Uterus (tissue), 4 donors: ENCODE measurements at places on chromosomes 2 and 18. TPM values are rescaled to one million over a fixed set of nuclear protein-coding genes. Genes with fewer than 3 reads are reported as not detected.

DNA sequence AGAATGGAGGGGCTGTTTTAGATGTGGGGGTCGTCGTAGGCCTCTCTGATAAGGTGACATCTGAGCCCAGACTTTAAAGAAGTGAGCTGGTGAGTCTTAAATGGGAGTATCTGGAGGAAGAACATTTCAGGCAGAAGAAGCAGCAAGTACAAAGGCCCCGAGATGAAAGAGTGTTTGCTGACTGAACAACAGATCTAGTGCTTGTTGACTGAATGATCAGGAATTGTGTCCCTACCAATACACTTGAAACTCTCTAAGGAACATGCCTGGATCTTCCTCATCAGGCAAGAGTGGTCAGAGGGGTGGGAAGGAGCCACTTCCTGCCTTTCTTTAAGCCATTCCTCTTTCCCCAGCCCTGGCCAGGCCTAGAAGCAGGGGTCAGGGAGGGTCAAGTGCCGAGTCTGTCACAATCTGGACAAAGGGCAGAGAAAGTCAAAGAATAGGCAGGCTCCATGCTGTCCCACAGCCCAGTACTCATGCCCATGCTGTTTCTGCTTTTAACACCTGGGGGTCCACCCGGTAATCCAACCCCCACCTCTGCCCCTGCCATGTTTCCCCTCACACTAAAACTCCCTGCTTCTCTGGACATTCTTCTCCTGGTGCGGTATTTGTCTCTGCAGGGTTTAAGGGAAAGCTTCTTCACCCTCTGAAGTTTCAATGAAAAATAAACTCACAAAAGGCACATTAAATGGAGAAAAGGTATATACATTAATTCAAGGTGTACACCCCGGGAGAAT is 3.0 kb upstream of the TMEM37 start:
- no peak for DNase-seq

GRCh38 chr2:23651187-23652080 is 266.5 kb downstream of the KLHL29 start:
- no peak for DNase-seq

DNA sequence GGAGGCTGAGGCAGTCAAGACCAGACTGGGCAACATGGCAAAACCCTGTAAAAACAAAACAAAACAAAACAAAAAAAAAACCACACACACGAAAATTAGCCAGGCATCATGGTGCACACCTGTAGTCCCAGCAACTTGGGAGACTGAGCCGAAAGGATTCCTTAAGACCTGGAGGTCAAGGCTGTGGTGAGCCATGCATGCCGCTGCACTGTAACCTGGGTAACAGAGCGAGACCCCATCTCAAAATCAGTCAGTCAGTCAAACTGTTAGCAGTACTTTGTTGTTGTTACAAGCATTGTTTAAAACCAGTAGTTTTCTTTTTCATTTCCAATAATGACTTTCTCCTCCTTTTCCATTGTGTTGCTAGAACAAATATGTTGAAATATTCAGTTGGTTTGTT is 21.7 kb downstream of the EPB41L5 start:
- no peak for DNase-seq

DNA sequence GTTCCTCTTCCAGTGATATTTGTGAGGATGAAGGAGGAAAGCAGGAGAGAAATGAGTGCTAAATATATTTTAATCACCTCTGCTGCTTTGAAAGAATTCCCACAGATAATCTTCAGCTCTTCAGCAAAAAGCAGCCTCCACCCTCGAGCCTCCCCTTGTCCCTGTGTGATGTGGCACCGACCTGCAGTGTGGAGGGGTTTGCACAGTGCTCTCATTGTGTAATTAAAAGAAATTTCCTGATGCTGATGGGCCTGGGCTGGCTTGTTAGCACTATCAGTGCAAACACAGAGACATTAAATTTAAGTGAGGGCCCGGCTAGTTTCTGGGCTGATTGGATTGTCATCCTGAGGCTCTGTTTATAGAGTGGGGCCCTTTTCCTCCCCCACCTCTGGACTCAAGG is 53.4 kb downstream of the KIF5C start:
- DNase-seq, result no peak

SCYGR4 gene
- total RNA-seq, result not detected

DNA sequence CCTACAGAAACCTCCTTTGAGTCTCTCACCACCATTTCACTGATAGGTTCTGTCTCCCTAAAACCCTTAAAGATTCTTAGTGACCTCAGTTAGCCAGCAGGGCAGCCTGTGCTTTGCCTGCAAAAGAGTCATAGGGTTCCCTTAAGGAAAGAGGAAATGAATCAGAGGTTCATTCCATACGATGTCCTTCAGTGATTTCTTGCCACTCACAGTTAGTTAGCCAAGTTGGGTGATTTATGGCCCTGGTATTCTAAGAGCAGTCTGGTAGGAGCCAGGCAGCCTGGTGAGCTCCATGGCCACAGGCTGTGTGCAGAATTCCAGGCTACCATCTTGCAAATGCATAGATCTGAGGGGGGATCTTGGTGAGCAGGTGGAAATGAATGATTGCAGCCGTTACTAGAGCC is 18.7 kb upstream of the CCBE1 start:
- DNase-seq, result no peak

DNA sequence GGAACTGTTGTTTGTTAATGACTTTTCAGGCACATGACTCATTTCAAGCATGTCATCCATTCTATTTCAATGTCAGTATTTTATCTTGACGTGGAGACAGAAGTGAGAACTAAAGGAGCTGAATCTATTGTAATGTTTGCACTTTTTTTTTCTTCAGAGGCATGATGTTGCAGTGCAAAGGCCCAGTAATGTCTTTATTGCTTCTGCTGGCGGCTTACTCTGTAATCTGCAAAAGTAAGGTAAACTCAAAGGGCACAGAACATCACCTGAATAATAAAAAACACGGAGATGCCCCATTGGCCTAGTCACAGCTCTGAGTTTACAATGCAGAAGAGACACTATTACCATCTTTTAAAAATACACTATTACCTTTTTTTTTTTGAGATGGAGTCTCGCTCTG is 2.4 kb upstream of the CNNM3 start:
- DNase-seq, result no peak

GRCh38 chr18:78977637-78978348 is 1.8 kb upstream of the SALL3 start:
- DNase-seq, result no peak

- no peak for DNase-seq
Observed at GRCh38 chr18:997499-997898, 92.8 kb downstream of the ADCYAP1 start.

GRCh38 chr2:206530727-206531126 is 87.4 kb downstream of the ADAM23 start:
- DNase-seq, result no peak

ARHGAP15 gene
- total RNA-seq, result 28.4 TPM

MAP3K2 gene
- total RNA-seq, result 69.1 TPM

EPB41L3 gene
- 111 TPM for total RNA-seq

DNA sequence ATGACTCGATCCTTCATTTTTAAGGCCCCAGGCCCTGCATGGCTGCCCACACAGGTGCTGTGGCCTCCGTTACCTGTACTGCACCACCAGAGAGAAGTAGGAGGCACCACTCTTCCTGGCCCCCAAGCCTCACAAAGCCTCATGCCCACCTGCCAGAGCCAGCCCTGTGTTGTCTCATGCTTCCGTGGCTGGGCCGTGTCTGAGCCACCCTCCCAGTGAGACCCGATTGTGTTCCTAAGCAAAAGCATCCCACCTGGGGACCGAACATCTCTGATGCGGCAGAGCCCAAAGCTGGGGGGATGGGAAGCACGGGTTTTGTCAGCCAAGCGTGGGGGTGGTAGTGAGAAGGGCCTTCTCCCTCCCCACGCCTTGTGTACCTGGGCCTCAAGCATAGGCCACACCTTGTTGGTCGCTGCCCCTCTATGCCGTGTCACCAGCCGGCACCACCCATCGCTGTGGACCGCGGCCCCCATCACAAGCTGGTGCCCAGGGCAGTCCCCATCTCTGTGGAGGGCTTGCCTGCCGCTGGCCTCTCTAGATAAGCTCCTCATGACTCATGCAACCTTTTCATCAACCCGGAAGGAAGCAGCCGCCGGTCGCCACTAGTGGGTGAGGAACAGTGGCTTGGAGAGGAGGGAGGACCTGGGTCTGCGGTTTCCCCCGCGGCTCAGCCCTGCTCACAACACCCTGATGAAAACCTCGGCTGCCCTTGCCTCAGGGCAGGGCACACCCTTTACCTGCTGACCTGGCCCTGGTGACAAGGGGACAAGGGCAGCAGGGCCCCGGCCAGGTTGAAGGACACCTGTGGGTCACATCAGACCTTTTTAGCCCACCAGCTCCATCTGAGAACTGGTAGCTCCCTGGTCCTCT is 2.7 kb upstream of the RNPEPL1 start:
- DNase-seq, result peak; percentile 52

ASIC4 gene
- total RNA-seq, result 0.30 TPM

ANO7 gene
- total RNA-seq, result under 0.01 TPM

ATP6V1B1 gene
- total RNA-seq, result 3.7 TPM

GRCh38 chr2:40370007-40370395 is 81.9 kb downstream of the SLC8A1 start:
- no peak for DNase-seq
